ENCODE measurements at places on chromosomes 3 and 15.

GRCh38 chr3:35439663-35440062 lies 199.7 kb upstream of the ARPP21 start:
- DNase-seq: no peak

- no peak for DNase-seq
These were observed 30.7 kb downstream of the CHD2 start for GRCh38 chr15:92930776-92931175.

- no peak for DNase-seq
These were observed 228.3 kb downstream of the ABHD5 start for GRCh38 chr3:43919029-43919428.

GRCh38 chr15:34582461-34583371 lies 735 bp downstream of the GOLGA8B start:
- DNase-seq: peak; percentile 18

DNA sequence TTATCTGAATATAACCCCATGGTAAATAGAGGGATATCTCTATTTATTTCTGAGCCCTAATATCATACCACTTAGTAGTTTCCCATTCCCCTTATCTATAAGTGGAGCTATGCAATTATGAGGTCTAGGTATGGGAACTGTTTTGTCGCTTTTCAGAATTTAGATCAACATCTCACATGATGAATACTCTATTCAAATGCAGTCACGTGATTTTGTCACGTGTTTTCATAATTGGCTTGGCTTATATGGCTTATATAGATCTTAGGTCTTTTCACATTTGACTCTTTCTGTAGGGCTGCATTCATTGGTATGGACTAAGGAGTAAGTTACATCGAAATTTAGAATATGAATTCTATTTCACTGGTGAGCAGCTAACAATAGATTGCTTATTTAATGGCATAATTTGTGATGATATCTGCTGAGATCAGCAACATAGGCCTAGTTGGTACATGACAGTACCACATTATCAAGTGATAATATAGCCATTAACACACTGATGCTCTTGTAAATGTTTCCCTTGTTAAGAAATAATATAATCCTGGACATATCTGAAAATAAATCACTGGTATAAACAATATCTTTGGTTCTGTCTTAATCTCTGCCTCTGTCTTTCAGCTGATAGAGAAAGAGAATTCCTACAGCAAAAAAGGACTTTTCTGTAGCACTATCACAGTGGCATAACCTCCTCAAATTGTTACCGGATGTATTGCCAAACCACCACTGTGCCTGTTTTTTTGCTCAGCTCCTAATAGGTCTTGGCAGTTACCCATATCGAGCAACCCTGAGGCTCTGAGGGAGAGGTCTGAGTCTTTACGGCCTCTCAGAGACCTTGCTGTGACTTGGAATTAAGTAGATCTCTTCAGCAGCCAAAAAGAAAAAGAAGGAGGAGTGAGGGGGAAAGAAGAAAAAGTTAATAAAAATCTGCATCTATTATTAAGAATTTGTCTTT lies 357.1 kb downstream of the ZPLD1 start:
- DNase-seq: no peak

GRCh38 chr3:14236902-14237301 lies 58.3 kb downstream of the LSM3 start:
- DNase-seq: no peak

DNA sequence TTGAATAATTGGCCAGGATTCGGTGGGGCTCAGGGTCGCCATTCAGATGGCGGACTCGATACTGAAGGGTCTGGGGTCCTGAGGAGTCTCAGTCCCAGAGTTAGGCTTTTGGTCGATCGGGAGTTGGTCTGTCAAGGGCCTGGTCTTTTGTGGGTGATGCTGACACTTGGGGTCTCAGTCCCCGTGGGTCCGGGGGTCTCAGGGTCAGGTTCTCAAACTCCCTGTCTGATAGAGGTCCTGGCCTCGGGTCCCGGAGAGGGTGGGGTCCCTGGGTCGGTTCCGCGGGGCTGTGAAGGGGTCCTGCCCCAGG lies 467 bp downstream of the NCKIPSD start:
- DNase-seq: no peak
